ENCODE measurements at places on chromosomes 5 and 9. TPM values are rescaled to one million over a fixed set of nuclear protein-coding genes. Genes with fewer than 3 reads are reported as not detected.

IL9 gene
- not detected for total RNA-seq

SH3TC2 gene
- 1.5 TPM for total RNA-seq

FREM1 gene
- 0.17 TPM for total RNA-seq

DMXL1 gene
- 50.9 TPM for total RNA-seq

IFNA2 gene
- total RNA-seq: not detected

SAPCD2 gene
- total RNA-seq: 1.5 TPM

ORM1 gene
- not detected for total RNA-seq

PITX1 gene
- total RNA-seq: 12.6 TPM

FAM221B gene
- not detected for total RNA-seq

NDUFS4 gene
- 151 TPM for total RNA-seq

C7 gene
- total RNA-seq: 0.83 TPM
